ENCODE measurements at places on chromosomes 13 and 19.

DNA sequence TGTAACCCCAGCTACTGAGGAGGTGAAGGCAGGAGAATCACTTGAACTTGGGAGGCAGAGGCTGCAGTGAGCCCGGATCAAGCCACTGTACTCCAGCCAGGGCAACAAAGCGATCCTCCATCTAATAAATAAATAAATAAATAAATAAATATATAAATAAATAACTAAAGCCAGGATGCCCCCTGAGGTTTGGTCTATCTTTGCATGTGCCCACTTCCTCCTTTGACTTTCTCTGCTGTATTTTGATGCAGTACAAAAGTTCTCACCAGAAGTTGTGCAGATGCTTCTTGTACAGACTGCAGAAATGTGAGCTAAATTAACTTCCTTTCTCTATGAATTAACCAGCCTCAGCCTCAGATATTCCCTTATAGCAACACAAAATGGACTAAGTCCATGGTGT is 6.5 kb upstream of the N4BP2L2 start:
- no peak for DNase-seq

- DNase-seq = no peak
Measured at GRCh38 chr19:35029737-35030256, 473 bp upstream of the SCN1B start.

DNA sequence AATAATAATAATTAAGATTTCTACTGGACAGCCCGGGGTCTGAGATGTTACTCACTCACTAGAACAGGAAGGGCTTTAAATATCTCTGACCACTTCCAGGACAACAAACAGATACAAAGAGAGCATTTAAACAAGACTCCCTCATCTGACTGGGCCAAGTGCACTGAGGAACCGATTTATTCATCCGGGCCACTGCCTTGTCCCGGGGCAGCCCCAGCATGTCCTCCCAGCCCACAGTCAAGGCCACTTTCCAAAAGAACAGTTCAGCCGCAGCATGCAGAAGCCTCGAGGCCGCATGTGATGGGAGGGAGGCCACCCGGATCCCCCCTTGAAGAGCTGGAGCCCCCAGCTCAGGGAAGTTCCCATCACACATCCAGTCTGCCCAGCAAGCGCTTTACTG is 30.5 kb downstream of the MLLT1 start:
- no peak for DNase-seq

- DNase-seq = no peak
Measured at GRCh38 chr19:18939922-18940768, 872 bp downstream of the HOMER3 start.

GRCh38 chr19:19329126-19329525 is 8.5 kb downstream of the MAU2 start:
- no peak for DNase-seq

- DNase-seq = no peak
Measured at GRCh38 chr13:68190818-68191217, 960.7 kb upstream of the PCDH9 start.

GRCh38 chr13:114281351-114282040 is at the start of gene UPF3A:
Gene UPF3A, plus strand, starts transcription at chr13:114281601. Its CDS starts 39 bp downstream, at chr13:114281640.
- DNase-seq = peak; percentile 88

DNA sequence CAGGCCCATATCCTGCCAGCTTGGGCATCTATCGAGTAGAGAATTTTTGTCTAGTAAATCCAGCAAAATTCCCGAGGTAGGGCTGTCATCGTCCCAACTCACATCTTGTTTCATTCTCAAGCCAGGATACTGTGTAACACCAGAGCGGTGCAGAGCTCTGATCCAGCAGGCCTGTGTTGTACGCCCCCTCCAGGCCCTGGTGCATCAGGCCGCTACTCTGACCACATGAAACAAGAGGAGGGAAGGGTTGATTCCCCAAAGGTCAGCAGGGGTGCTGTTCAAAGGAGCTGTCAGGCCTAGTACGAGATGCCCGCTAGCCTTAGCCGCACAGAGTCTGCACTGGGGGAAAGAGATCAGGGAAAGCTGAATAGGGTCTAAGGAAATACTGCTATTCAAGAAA is 276.0 kb downstream of the SLC7A1 start:
- DNase-seq = no peak

DNA sequence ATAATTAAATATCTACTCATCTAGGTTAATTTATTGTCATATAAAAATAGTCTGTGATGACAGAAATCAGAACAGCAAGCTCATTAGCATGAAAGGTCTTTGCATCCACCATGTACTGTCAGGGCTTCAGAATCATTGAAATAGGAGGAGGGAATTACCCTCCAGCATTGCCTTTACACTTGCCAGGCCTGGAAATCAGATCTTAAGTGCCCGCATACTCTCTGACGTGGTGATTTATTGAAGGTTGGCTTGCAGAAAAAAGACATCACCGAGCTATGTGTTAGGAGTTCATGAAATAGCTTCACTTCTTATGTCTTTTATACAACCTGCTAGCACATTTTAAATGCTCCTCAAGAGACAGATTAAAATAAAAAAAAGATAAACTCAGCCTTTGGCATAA is 661.7 kb upstream of the SLITRK1 start:
- no peak for DNase-seq

DNA sequence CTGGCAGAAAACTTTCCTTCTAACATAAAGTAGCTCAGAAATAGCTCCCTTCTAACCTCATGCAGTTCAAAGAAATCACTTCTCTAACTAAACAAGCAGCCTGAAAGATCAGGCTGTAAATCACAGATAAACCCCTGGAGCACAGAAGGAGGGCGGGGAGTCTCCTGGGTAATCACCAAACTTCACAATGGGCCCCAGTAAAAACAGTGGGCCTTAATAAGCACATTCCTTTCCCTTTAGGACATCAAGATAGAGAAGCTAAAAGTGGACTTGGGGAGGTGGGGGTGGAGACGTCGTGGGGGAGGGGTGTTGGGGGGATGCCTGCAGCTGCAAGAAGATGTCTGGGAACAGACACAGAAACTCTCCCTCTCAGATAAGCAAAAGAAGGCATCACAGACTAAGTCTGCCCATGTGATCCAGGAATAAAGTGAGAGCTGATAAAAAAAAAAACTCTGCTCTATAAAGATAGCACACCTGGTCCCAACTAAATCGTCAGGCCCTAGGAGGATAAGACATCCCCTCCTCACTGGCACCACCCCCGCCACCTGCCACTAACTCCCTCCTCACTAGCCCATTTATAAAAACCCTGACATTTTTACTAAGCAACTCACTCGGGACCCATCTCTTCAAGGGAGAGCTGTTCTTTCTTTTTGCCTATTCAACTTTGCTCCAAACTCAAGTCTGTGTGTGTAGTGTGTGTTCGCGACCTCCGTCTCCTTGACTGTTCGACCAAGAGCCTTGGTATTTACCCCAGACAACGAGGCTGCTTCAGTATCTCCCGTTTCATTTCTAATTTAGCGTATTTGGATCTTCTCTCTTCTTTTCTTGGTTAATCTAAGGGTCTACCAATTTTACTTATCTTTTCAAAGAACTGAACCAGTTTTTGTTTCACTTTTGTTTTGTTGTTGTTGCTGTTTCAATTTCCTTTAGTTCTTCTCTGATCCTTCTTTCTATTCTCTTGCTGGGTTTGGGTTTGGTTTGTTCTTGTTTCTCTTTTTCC is 31.7 kb downstream of the DNAJC15 start:
- no peak for DNase-seq

DNA sequence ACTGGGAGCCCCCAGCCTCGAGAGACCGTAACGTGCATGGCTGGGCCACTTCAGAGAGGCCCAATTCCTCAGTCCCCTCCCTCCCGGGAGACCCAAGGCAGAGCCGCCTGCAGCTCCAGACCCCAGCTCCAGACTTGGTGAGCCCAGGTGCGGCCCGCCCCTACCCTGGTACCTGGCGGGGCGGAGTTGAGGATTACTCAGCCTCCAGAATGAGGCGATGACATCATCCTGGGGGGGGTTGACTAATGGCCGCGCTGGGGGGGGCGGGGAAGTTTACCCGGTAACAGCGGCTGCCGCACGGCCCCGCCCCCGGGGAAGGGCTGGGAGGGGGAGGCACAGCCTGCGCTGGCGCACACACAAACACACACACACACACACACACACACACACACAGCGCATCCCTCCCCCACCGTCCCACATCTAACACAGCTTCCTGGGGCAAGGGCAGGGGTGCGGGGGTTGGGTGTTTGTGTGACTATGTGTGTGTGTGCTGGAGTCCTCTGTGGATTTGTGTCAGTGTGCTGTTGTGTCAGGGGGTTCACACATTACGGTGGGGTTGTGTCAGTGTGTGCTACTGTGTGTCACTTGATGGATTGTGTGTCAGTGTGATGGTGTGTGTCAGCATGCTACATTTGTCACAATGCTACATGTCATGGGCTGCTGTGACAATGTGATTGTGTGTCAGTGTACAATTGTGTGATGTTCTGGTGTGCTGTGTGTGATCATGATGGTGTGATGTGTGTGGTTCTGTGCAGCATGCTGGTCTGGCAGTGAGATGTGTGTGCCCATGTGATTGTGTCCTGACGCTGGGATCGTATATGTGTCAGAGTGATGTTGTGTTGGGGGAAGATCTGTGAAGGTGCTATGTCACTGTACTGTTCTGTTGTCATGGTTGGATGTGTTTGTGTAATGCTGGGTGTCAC is 10.3 kb upstream of the BBC3 start:
- DNase-seq = peak; percentile 88

GRCh38 chr13:77409412-77409811 is 82.5 kb upstream of the MYCBP2 start:
- no peak for DNase-seq

DNA sequence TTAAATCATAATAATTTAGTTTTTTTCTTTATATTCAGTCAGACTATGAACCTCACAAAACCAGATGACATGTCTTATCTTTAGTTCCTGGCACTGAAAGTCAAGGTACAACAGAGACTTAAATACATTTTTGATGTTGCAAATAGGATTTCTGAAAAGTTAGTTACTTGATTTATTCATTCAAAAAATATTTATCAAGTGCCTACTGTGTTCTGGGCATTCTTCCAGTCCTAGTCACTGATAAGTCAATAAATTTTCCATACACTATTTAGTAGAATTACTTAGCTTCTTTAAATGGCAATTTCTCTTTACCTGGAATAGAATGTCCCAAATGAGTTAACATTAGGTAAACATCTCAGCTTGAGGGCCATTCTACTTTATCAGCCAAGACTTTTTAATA is 938.3 kb upstream of the PCDH9 start:
- no peak for DNase-seq

DNA sequence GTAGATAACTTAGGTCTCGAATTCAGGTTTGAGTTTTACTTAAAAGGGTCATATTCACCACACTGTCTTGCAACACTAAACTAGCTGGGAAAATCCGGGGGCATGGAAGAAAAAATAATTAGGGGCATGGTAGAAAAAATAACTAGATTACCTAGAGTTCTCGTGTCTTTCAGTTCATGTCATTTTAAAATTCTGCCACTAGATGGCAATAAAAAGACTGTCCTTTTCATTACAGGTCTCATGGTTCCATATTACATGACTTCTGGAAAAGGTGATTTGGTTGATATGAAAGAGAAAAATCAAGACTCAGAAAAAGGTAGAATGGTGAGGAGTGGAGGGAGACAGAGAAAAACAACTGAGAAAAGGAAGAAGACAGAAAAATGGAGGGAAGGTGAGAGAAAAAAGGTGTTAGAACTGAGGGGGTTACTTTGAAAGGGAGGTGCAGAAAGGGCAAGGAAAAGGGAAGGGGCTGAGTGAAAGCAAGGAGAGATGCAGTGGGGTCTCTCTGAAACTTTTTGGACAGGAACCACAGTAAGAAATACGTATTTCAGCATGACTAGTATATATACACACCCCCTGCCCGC is 299.0 kb downstream of the KLF12 start:
- peak; percentile 6 for DNase-seq

DNA sequence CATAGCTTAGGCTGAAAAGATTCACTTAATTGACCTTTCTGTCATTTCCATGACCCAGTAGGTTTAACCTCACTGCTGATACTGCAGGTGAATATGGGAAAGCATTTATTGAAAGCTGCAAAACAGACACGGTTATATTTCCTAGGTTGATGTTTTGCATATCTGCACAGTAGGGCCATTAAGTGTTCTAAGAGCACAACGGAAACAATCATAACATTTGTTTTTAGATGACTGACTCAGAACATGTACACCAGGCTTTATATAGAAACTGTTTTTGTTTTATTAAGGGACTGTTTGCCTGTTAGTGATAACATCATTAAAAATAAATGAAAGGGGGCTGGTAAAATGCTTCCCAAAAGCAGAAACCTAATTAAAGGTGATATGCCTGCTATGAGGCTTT is 367.8 kb downstream of the DACH1 start:
- DNase-seq = no peak

- DNase-seq = no peak
Measured at GRCh38 chr13:40190641-40191100, 475.8 kb downstream of the FOXO1 start.

DNA sequence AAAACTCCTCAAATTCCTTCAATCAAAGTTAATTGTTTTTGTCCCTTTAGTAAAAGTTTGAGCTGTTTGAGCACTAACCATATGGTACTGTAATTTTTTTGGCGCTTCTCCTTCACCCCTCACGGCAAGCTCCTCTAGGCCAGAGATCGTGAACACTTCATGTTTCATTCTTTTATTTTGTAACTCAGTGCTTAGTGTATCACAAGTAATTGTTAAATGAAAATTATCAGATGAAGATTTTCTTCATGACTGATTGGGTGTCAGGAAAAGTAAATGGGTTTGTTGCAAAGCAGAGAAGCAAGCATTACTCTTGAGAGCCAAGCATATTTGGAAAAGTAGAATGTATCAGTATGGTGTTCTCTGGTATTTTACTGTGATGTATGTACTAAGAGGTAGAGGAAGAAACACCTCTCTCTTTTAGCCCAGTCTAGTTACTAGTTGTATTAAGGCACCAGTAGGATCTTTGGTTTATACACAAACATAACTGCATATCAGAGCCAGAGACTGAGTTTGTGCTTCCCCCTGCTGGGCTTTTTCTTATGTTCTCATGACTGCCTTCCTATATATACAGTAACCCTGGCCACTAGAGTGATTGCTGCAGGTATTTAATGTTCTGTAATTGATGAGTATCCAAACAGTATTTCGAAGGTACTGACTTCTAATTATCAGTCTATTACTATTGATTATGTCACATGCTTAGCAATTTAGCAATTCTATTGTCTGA is 202.3 kb upstream of the KLHL1 start:
- DNase-seq = no peak

DNA sequence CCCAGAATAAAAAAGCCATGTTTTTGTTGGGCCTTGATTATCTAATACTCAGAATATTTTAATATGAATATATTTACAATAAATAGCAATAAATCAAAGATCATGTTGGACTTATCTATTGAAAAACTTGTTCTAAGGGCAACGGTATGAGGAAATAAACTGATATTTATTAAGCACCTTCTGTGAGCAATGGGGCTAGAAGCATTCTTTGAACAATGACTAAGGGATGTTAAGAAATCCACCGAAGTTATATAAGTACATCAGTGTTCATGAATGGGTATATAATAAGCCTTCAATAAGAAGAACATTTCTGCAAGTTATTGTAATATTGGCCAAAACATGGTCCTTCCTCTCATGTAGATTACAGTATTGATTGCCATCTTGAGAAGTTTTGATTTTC is 221.8 kb downstream of the OXGR1 start:
- DNase-seq = no peak
